ENCODE measurements at places on chromosomes 13 and 19.

- DNase-seq = no peak
Observed at GRCh38 chr13:77406644-77407440, 79.9 kb upstream of the MYCBP2 start.

DNA sequence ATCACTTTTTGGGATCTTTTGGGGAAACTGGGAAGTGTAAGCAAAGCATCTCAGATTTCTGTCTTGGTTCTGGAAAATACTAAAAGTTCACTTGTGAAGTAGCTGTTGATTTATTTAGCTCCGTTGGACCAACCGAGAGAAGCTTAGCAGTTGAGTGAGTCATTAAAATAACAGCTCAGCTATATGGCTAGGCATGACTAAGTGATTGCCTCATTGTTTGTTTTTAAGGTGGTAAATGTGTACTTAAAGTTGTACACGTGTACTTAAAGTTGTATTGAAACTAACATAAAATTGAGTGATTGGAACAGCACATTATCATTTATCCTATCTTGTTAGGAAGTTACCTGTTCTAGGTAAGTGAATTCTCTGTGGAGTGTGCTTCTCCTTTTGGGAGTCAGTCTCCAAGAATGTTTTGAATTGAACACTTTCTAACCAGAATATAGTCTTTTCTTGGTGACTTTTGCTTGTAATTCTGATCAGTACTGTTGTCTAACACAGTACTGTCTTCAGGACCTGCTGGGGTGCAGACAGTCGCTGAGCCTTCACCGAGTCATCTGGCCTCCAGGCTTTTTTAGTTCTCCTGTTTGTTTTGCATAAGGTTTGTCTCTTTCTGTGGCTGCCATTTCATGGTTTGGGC is 2.9 kb upstream of the DCUN1D2 start:
- peak; percentile 81 for DNase-seq

- DNase-seq = no peak
Observed at GRCh38 chr13:100381595-100382224, 206.9 kb downstream of the GGACT start.

DNA sequence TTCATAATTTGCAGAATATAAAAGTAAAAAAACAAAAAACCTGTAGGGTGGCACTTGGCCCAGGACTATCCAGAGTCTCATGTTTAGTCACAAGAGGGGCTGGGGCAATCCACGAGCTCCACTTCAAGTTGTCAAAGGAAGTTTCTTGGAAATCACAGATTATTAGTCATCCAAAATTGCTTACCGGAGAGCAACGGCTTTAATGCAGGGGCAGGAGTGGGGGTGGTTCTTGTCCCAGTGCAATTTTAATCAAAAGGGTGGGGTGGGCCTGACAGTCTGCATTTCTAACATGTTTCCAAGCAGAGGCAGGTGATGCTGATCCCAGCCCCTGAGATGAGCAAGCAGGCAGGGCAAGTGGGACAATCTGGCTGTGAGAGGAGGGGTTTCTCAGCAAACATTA is 233.9 kb downstream of the ABCC4 start:
- no peak for DNase-seq

- DNase-seq = no peak
Observed at GRCh38 chr19:38223617-38224013, 407 bp downstream of the DPF1 start.

GRCh38 chr13:79307433-79307861 is 98.6 kb downstream of the RBM26 start:
- DNase-seq = no peak

GRCh38 chr13:77752512-77753069 is 55.1 kb downstream of the SLAIN1 start:
- no peak for DNase-seq

DNA sequence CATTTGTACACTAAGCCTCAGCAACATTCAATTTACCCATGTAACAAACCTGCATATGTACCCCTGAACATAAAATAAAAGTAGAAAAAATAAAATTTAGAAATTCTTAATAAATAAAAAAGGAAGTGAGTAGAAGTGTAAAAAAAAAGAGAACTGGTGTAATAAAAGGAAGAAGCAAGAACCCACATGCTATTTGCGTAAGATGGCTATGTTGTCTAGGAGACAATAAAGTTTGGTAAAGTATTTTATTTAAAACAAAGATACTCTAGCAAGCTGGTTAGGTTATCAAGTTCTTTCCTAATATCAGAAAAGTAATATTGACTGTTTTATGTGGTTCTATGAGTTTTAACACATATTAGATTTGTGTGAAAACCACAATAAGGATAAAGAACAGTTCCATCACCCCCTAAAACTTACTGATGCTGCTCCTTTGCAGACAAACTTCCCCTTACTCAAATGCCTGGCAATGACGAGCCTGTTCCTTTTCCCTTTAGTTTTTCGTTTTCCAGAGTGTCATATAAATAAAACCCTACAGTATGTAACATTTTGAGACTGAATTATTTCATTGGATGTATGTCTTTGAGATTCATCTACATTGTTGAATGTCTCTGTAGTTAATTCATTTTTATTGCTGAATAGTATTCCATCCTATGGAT is 98.9 kb downstream of the TNFSF13B start:
- DNase-seq = peak; percentile 62

DNA sequence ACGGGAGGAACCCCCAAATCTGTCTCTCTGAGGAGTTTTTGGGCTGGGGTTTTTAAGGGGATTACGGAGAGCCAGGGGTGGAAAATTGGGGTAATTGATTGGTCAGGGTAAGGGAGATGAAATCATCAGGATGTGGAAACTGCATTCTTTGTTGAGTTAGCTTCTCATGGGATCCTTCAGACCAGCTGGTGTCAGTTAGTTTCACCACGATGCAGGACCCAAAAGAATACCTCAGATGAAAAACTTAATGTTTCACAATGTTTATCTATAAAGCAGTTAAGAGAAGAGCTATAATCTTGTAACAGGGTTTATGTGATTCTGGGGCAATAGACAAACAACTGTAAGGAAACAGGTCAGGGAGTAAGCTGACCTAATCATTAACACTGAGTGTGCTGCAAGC is 230.8 kb downstream of the POU4F1 start:
- DNase-seq = no peak

DNA sequence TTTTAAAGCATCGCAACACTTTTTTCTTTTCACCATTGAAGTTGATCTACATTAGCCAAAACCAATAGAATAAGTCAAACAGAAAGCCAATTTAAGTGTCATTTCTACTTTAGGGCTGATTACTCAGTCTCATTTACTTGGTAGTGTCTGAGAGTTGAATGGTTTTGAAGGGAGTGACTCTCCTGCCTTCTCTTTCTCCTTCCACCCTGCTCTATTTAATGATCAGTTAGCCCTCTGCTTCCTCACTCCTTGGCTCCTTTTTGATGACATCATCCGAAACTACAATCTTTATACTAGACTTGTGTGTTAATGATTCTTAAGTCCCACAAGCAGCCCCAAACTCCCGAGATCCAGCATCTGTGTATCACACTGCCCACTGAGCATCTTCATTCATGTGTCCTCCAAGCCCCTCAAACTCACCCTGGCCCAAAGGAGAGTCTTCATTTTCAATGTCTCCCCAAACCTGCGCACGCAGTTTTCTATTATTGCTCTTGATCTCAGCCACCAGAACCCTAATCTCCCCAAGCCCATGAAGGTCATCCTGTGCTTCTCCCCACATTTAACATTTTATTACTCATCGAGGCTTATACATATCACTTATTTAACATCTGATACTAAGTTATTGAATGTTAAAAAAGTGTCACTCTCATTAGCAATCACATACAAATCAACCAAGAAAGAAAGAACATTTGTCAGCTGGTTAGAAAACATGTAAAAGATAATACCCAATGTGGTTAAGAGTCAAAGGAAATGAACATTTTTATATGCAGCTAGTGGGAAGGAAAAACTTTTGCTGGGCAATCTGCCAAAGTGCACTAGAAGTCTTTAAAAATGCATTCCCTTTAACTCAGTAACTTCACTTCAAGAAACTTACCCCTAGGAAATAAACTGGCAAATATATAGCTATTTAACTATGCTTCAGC is 32.2 kb upstream of the ARGLU1 start:
- DNase-seq = no peak

DNA sequence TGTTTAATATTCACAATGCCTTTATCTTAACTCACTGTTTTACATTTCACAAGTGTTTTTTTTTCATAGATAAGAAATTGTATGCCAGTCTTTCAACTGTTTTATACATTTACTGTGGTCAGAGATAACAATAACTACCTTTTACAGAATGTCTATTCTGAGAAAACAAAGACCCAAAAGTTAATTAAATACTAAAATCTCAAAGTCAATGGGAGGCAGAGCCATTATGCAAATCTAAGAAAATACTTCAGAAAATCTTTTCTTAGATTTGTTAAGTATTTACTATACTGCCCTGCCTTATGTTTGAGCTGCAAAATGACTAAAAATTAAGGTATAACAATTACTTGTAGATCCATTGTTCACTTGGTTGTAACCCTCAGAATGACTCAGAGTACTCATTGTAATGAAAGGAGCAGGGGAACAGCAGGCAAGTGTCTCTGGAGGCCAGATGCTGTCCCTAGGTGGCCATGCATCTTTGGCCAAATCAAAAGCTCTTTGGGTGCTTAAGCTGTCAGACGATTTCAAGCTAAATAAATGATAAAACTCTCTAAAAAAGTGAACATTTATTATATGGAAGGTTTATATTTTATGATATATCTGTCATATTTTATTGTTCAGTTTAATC is 770.1 kb upstream of the PCDH20 start:
- no peak for DNase-seq

- peak; percentile 88 for DNase-seq
Observed at GRCh38 chr13:76882431-76882830, 3.8 kb downstream of the KCTD12 start.

- DNase-seq = no peak
Observed at GRCh38 chr19:3964256-3965194, 6.4 kb downstream of the DAPK3 start.

GRCh38 chr19:6472713-6473112 is 8.6 kb downstream of the CRB3 start:
- no peak for DNase-seq

- DNase-seq = peak; percentile 10
Observed at GRCh38 chr13:79187917-79188690, 218.0 kb downstream of the RBM26 start.

All from suppressor macrophage treated with lipopolysaccharide for 4 hours (primary cell).